ENCODE measurements at places on chromosomes 2 and 18. TPM values are rescaled to one million over a fixed set of nuclear protein-coding genes. Genes with fewer than 3 reads are reported as not detected.

The CPLX4 gene
- not detected for total RNA-seq

The SPATA3 gene
- total RNA-seq: not detected

GRCh38 chr18:78165525-78165924 is 814.1 kb upstream of the SALL3 start:
- no peaks in the 10 kb centered on the region for H3K27me3 ChIP-seq
- no peaks in the 10 kb centered on the region for H3K36me3 ChIP-seq
- no peaks in the 10 kb centered on the region for H3K4me1 ChIP-seq

DNA sequence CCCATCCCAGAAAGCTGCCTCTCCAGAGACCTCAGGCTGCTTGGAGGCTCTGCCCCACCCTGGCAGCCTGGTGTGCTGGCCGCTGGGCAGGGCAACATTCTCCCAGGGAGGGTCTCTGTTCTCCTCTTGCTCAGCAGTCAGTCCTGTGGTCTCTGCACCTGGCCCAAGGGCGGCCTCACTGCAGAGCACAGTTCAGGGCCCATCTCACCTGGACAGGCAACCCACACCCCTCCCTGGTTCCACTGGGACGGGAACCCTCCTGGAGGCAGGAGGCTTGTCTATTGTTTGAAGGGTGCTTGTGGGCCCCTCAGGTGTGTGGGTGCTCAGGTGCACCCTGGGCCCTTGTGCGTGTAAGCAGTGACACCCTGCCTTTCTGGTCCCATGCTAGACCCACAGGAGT is 67.2 kb upstream of the OTOS start:
- peaks cover 7% of the 10 kb centered on the region for H3K27me3 ChIP-seq
- no peak overlapping the region for H3K4me3 ChIP-seq
- no peak for DNase-seq
- H3K36me3 ChIP-seq: no peaks in the 10 kb centered on the region
- no peak overlapping the region for H3K27ac ChIP-seq
- no peaks in the 10 kb centered on the region for H3K4me1 ChIP-seq

The RAPGEF4 gene
- total RNA-seq: 0.96 TPM

The IKZF2 gene
- 68.6 TPM for total RNA-seq

DNA sequence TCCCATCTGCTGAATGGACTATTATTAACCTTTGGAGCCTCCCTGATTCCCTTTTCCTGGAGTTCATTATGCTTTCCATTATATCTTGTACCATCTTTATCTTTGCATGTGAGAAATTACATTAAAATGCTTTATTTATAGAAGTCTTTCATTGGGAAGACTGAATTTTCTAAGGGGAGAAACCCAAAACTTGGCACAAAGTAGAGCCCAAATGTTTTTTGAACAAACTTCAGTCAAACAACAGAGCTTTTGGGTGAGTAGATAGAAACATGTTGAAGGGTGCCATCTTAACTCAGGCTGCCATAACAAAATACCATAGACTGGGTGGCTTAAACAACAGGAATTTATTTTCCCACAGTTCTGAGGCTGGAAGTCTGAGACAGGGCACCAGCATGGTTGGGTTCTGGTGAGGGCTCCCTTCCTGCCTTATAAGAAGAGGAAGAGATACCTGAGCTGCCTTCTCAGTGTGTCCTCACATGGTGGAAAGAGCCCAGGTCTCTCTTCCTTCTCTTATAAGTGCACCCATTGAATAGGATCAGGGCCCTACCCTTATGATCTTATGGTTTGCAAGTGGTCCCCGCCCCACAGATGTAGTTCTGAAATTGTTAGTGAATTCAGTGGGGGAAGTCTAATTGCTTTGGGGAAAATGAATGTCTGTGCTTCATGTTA is 19.2 kb downstream of the RALB start:
- no peak overlapping the region for H3K4me3 ChIP-seq
- H3K27me3 ChIP-seq: no peaks in the 10 kb centered on the region
- DNase-seq: no peak
- H3K36me3 ChIP-seq: no peaks in the 10 kb centered on the region
- no peak overlapping the region for H3K27ac ChIP-seq
